ENCODE measurements at places on chromosomes 7 and 10. TPM values are rescaled to one million over a fixed set of nuclear protein-coding genes. Genes with fewer than 3 reads are reported as not detected.

CDK14 gene
- total RNA-seq, result 115 TPM

MDFIC gene
- 5.3 TPM for total RNA-seq

SLC16A9 gene
- 9.4 TPM for total RNA-seq

HOXA9 gene
- not detected for total RNA-seq
